Stimulated activated CD8-positive, alpha-beta memory T cell treated with anti-CD3 and anti-CD28 coated beads, Interleukin-7, amount 100 ng/mL, for 24 hours (primary cell): ENCODE measurements at places on chromosomes 4 and X.

- no peak for DNase-seq
Observed at GRCh38 chrX:124307253-124307907, 25.1 kb upstream of the TEX13D start.

- no peak for DNase-seq
Observed at GRCh38 chr4:37978248-37978924, 18.2 kb downstream of the PTTG2 start.

- no peak for DNase-seq
Observed at GRCh38 chr4:162104459-162105124, 59.2 kb downstream of the FSTL5 start.

DNA sequence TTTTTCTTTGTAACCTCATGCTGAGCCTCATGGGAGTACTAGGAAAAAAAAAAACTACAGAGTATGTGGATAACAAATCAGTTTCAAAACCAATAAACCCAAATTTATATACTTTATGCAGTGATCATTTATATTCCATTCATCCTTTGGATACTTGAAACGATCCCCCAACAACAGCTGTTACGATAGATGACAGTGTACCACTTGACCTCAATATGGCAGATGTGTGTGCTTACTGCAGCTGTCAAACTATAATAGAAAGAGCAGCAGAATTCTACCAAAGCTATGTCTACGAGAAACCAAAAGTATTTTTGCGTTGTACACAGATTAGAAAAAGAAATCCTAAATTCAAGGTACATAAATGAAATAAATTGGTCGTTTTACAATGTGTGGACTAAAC, 337.8 kb downstream of the PDGFC start:
- no peak for DNase-seq
